ENCODE measurements at places on chromosomes 12 and 14. TPM values are rescaled to one million over a fixed set of nuclear protein-coding genes. Genes with fewer than 3 reads are reported as not detected.

DNA sequence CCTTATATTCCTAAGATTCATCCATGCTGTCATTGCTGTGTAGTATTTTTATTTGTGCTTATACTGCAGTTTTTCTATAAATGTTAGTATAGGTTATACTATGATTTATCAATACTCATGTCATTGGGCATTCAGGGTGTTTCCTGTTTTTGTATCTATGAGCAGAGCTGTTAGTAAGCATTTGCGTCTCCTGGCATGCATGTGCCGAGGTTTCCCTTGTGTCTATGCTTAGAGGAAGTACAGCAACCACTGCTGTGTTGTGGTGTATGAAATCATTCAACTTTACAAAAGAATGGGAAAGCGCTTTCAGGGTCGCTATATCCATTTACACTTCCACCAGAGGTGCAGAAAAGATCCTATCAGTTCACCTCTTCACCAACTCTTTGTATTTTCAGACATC is 122.7 kb downstream of the RGS6 start:
- H3K27me3 ChIP-seq, result peaks cover 42% of the 10 kb centered on the region
- H3K27ac ChIP-seq, result no peak overlapping the region
- H3K36me3 ChIP-seq, result no peaks in the 10 kb centered on the region
- H3K4me1 ChIP-seq, result peaks cover 7% of the 10 kb centered on the region
- DNase-seq, result no peak

GRCh38 chr12:115943310-115943629 is 334.2 kb downstream of the MED13L start:
- DNase-seq, result no peak
- H3K27me3 ChIP-seq, result peaks cover 10% of the 10 kb centered on the region
- no peak overlapping the region for H3K4me3 ChIP-seq
- no peak overlapping the region for H3K27ac ChIP-seq
- H3K4me1 ChIP-seq, result no peaks in the 10 kb centered on the region

DNA sequence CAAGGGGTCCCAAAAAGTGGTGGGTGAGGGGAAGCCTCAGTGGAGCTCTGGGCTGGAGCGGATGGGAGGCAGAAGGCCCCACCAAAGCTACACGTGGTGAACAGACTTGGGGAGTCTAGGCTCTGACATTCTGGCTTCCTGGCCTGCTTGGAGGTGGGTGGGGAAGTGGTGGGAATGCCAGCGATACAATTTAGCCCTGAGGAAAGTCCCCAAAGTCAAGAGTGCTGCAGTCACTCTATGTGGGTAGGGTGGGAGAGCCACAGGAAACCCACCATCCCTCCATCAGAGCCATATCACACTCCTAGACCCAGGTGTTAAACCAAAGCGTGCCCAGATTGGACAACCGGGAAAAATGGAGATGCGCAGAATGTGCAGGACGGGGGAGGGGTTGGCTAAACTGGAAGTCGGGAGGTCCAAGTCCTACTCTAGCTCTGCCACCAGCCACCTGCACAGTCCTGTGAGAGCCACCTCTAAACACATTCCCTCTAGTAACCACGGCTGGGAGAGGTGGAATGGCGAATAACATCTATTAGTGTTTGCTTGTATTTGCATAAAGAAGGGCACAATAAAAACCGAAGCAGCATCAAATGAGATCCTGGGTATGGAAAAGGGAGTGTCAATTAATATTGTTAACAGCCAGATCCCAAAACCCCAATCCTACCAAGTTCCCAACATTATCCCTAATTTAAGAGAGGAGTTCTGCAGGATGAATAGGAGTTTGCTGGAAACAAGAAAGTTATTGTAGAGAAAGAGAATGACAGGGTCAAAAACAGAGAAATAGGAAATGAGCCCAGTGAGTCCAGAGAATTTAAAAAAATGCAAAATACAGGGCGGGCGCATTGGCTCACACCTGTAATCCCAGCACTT is 14.0 kb upstream of the CD9 start:
- peaks cover 10% of the 10 kb centered on the region for H3K4me1 ChIP-seq
- H3K27me3 ChIP-seq, result peaks cover 35% of the 10 kb centered on the region
- H3K4me3 ChIP-seq, result no peak overlapping the region
- no peak for DNase-seq
- H3K36me3 ChIP-seq, result no peaks in the 10 kb centered on the region

- no peak for DNase-seq
- peaks cover 2% of the 10 kb centered on the region for H3K4me1 ChIP-seq
- H3K36me3 ChIP-seq, result no peaks in the 10 kb centered on the region
- no peak overlapping the region for H3K27ac ChIP-seq
Measured at GRCh38 chr14:56342494-56342942, 224.3 kb downstream of the PELI2 start.

DNA sequence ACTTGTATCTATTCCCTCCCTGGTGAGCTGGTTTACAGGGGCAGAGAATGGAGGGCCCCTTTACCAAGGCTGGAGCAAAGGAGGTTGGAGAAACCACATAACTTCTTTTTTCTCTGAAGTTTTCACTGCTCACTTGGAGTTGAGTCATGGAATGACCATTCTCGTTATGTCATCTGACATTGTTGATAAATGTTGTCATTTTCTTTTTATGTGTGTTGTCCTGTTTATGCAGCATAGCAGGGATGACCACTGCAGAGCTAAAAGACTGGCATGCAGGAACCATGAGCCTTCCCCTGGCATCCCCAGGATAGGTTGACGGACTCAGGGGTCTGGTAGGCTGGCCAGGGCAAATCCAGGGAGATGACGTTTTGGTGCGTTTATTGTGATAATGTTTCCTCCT is 256.8 kb upstream of the DDHD1 start:
- H3K27ac ChIP-seq, result no peak overlapping the region
- no peaks in the 10 kb centered on the region for H3K36me3 ChIP-seq
- H3K4me3 ChIP-seq, result no peak overlapping the region
- H3K4me1 ChIP-seq, result no peaks in the 10 kb centered on the region
- no peaks in the 10 kb centered on the region for H3K27me3 ChIP-seq

Gene IAPP
- total RNA-seq, result not detected

Gene OR4Q2
- total RNA-seq, result not detected

Gene TEX52
- 0.67 TPM for total RNA-seq

Gene DPPA3
- not detected for total RNA-seq
